ENCODE measurements at places on chromosomes 3 and 15.
A peak's percentile ranks its signal among the peaks of the same experiment; 100 is the strongest.

GRCh38 chr3:64832098-64832497 is 144.3 kb upstream of the ADAMTS9 start:
- no peak for DNase-seq

DNA sequence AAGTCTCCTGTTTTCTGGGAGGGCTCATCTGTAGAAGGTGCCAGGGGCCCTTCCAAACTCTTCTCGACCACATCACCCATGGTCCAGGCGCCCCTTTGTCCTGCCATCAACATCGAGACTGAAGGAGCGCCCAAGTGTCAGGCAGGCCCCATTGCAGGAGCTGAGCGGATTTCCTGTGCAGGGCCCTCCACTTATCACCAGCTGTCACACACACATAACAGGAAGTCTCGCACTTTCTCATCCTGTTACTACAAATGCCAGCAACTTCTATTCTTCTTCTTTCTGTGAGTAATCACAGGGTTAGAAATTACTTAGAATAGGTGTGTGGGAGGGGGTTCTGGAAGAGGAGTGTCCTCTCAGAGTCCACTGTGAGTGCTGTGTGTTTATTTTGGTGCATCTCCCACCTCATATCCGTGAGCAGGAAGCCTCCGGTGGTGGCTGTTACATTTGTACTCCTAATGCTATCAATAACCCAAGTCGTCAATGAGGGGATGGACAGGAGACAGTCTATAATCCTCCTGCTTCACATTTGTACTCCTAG is at the start of gene KLHL6:
Gene KLHL6 (minus strand): TSS at position 166 of the 541 bp plus-strand sequence. CDS start 53 bp downstream, at position 113.
- DNase-seq = peak; percentile 88

GRCh38 chr3:68274286-68274685 is 619.9 kb upstream of the SUCLG2 start:
- DNase-seq = no peak

DNA sequence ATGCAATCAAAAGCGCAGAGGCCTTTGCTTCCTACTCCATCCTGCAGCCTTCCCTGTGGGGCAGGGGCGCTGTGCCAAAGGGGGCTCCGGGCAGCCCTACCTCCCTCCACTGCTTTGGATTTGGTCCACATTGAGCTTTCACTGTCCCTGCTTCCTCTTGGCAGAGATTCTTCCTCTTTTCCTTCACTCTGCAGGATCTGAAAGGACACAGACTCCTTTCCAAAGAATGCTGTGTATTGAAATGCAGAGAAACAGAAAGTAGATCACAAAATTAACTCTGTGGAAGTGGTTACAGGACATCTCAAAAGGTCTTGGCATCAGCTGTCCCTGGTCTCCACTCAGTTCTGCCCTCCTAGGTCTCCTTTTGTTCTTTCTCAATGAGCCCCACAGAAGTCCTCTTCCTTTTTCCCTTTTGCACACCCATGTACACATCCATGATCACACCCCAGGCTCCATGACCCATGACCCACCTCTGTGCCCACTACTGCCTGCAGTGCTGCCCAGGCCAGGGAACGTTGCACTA is 64.1 kb downstream of the CCR1 start:
- peak; percentile 69 for DNase-seq

GRCh38 chr15:90037961-90038631 is 37.0 kb downstream of the ZNF710 start:
- peak; percentile 39 for DNase-seq

GRCh38 chr3:38163841-38164642 is 1.3 kb upstream of the OXSR1 start:
- no peak for DNase-seq

GRCh38 chr3:177754508-177754921 is 557.2 kb upstream of the TBL1XR1 start:
- DNase-seq = no peak

DNA sequence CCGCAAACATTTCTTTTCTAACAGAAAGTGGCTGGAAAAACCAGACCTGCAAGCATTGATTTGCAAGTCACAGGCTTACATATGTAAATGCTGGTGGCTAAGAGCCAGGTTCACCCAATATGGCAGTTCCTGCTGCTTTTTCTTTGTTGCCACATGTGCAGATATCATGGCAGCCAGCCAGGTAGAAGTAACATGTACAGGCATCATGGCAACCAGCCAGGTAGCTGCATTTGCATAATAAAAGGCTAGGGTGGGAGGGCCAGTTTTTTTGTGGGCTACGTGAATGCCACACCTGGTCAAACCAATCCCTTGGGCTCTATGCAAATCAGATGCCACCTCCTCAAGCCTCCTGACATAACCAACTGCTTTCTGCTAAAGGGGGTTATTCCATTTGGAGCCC is 2.8 kb upstream of the SMCO1 start:
- no peak for DNase-seq

GRCh38 chr15:98551936-98552562 is 96.3 kb upstream of the IGF1R start:
- DNase-seq = no peak

DNA sequence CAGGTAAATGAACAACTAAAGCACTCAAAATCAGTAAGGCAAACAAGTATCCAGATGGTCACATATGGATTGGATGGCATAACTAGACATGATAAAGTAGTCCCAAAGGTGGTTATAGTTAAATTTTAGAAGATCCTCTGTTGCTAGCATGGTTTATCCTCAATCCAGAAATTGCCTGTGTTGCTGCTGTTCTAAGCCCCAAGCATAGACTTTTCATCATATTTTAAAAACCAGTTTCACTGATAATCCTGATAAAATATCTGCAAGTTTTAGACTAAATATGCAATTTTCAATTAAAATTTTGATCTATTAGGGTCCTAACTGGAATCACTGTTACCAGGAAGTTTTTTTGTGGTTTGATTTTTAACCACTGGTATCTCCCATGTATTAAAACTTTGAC is 35.4 kb downstream of the MBNL1 start:
- no peak for DNase-seq

DNA sequence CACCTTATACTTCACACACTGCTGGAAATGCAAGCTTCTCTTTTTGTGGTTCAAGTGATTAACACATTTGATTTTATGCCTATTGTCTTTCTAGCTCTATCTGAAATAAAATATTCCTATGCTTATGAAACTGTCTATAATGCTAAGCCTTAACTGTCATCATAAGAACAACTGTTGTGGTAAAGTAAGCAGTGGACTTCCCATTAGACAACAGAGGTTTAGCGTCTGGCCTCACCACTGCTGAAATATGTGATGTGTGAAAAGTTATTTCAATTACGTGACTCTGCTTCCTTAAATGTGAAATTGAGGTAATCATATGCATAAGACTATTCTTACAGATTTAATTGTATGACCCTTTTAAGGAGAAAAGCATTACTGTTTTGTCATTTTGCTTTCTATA is 140.2 kb upstream of the LYSMD4 start:
- no peak for DNase-seq

- no peak for DNase-seq
Measured at GRCh38 chr3:127019449-127019848, 36.5 kb downstream of the PLXNA1 start.

DNA sequence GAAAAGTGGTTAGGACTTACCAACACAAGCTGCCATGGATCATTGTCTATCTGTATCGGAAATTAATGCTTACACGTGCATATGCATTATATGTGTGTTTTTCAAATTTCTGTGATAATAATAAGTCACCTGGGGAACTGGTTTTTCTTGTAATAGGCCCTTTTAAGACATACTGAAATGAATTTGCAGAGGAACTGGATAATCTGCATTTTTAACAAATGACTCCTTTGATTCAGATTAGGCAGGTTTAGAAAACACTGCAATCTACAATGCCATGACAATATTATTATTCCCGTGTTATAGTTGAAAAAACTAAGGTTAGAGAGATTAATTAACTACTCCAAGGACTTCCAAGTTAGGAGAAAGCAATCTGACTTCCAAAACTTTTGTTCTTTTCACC is 23.4 kb downstream of the STRIT1 start:
- no peak for DNase-seq

DNA sequence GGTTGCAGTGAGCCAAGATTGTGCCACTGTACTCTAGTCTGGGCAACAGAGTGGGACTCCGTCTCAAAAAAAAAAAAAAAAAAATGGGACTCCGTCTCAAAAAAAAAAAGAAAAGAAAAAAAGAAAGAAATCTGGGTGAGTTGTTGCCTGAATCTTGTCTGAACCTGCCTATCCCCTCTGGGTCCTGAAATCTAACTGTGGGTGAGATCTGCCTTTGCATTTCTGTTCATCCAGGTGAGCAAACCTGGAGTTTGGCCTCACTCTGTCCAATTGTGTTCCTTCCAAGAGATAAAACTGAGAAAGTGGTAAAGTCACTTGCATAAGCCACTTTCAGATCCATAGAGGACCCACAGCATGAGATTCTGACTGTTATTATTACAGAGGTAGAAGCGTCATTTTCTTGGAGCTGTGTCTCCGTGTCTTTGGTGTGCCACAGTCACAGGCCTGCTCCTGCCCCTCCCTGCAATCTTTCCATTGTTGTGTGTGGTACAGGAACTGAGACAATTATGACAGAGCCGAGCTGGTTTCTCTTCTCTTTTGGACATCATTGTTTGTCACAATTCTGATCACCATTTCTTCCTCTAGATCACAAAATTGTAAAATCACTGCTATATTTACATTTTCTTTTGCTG is 235.9 kb downstream of the LPP start:
- DNase-seq = peak; percentile 90

DNA sequence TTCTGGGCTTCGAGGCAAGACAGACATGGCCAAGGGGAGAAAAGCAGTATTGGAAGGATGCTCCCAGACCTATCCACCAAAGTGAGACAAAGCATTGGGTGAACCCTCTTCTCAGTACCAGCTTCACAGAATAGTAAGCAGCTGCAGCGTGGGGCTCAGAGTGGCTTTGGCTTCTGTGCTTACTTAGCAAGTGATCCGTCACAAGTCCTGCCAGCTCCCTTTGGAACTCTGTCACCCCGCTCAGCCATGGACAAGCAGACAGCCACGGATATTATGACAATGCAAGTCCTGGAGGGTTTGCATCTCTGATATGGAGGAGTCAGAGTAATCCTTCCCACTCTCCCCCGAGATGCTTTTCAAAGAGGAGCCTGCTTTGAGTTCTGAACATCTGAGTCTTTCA is 90.8 kb downstream of the SLCO3A1 start:
- DNase-seq = no peak

DNA sequence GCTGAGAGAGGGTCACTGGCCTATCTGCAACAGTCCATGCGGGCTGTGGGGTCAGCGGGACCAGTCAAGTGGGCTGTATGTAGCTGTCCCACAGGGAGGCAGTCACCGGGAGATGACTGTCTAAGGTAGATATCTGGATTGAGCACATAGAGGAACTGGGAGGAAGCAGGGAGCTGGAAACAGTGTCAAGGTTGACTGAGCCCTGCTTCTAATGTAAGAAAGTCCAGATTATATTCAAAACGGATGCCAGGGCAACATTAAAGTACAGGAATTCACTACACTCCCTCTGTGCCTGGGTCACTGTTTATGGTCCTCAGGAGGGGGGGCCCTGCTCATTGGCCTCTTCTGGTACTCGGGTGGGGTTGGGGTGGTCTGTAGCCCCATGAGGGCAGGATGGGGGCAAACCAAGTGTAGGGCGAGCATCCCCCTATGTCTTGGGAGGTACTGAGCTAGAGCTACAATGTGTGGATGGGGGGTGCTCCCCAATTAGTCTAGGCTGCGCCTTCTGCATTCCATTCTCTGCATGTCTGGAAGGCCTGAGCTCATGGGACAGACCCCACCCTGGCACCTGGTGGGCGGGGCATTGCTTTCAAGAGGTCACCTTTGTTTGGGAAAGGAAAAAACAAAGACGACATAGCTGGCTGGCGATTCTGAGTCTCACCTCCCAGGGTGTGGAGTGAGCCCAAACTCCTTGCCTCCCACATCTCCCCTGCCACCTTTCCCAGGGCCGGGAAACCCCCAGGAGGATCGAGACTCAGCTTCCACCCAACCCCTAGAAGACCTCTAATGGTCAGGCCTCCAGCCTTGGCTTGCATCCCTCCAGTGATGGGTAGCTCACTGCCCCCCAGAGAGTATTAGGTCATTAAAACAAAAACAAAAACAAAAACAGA is 45.1 kb upstream of the C15orf39 start:
- no peak for DNase-seq

DNA sequence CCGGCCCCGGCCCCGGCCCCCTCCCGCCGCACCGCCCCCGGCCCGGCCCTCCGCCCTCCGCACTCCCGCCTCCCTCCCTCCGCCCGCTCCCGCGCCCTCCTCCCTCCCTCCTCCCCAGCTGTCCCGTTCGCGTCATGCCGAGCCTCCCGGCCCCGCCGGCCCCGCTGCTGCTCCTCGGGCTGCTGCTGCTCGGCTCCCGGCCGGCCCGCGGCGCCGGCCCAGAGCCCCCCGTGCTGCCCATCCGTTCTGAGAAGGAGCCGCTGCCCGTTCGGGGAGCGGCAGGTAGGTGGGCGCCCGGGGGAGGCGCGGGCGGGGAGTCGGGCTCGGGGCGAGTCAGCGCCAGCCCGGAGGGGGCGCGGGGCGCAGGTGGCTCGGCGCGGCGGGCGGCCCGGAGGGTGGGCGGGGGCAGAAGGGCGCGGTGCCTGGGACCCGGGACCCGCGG is 352 bp downstream of the CHRD start:
- no peak for DNase-seq

DNA sequence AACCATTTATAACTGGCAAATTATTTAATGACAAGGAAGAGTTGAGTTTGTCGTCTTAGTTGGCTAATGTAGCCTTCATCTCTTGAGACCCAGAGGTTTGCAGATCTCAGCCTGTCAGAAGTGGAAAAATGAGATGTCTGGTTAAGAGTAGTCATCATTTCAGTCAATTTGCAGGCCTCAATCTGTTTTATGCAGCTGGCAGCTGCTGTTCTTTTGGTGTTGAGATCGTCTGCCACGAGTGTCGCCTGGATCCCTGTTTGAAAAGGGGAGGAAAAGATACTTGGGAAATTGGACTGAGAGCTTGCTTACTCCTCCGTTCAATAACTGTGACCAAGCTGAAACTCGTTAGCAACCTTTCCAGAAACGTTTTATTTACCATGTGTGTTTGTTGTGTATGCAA is 2.3 kb downstream of the PHLDB2 start:
- no peak for DNase-seq

GRCh38 chr3:133742351-133743091 is 3.7 kb upstream of the TF start:
- DNase-seq = no peak
